ENCODE measurements at places on chromosomes 6 and 20. TPM values are rescaled to one million over a fixed set of nuclear protein-coding genes. Genes with fewer than 3 reads are reported as not detected.
A peak's percentile ranks its signal among the peaks of the same experiment; 100 is the strongest.

Gene FRK
- 0.02 TPM for total RNA-seq

- peak; percentile 54 for DNase-seq
These were observed 7.7 kb upstream of the PTPRA start for GRCh38 chr20:2865630-2866029.

- DNase-seq = no peak
These were observed 199.9 kb upstream of the PRDM1 start for GRCh38 chr6:105886066-105886813.

DNA sequence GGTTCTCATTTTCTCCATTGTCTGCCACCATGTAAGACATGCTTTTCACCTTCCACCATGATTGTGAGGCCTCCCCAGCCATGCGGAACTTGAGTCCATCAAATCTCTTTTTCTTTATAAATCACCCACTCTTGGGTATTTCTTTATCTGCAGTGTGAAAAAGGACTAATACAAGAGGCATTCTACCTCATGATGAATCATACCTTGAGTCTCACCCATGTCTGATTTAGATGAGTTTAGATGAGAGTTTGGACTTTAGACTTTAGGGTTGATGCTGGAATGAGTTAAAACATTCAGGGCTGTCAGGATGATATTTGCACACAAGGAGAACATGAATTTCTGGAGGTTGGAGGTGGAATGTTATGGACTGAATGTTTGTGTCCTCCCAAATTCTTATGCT lies 545.6 kb downstream of the C6orf118 start:
- no peak for DNase-seq

- DNase-seq = no peak
These were observed 13.4 kb downstream of the KIAA1755 start for GRCh38 chr20:38247166-38247509.

Gene CHRNA4
- not detected for total RNA-seq

- DNase-seq = no peak
These were observed 7.7 kb upstream of the HTR1B start for GRCh38 chr6:77470983-77471382.

GRCh38 chr6:7996538-7997111 lies 67.6 kb downstream of the BLOC1S5 start:
- DNase-seq = no peak

- DNase-seq = no peak
These were observed 11.0 kb upstream of the ASCC3 start for GRCh38 chr6:100892116-100892515.

- no peak for DNase-seq
These were observed 225.3 kb upstream of the EPHA7 start for GRCh38 chr6:93644611-93645010.

Gene ATF6B
- 142 TPM for total RNA-seq

Gene GHRH
- not detected for total RNA-seq

- no peak for DNase-seq
These were observed 55.0 kb downstream of the SOX4 start for GRCh38 chr6:21648475-21649050.

- no peak for DNase-seq
These were observed 39.8 kb upstream of the CAP2 start for GRCh38 chr6:17353440-17354175.

- DNase-seq = no peak
These were observed 391.6 kb downstream of the PLCB1 start for GRCh38 chr20:8523684-8524083.

GRCh38 chr6:93731306-93731705 lies 311.9 kb upstream of the EPHA7 start:
- no peak for DNase-seq

Gene LBP
- total RNA-seq = not detected

DNA sequence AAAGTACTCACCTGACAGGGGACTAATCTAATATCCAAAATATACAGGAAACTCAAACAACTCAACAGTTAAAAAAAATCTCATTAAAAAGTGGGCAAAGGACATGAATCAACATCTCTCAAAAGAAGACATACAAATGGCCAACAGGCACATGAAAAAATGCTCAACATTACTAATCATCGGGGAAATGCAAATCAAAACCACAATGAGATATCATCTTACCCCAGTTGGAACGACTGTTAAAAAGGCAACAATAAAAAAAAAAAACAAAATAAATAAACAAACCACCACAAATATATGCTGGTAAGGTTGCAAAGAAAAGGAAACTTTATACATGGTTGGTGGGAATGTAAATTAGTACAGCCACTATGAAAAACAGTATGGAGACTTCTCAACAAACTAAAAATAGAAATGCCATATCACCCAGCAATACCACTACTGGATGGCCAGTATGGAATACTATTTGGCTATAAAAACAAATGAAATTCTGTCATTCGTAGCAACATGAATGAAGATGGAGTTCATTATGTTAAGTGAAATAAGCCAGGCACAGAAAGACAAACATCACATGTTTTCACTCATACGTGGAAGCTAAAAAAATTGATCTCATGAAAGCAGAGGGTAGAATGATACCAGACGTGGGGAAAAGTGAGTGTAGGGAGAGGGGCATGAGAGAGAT lies 6.6 kb downstream of the SIRPB2 start:
- DNase-seq = no peak

- no peak for DNase-seq
These were observed 21.1 kb downstream of the PDRG1 start for GRCh38 chr20:31930779-31931178.

Gene SIGLEC1
- total RNA-seq = 1.3 TPM

Gene FOXC1
- total RNA-seq = not detected

Gene FOXS1
- not detected for total RNA-seq

GRCh38 chr6:1777921-1778685 lies 168.4 kb downstream of the FOXC1 start:
- DNase-seq = no peak

DNA sequence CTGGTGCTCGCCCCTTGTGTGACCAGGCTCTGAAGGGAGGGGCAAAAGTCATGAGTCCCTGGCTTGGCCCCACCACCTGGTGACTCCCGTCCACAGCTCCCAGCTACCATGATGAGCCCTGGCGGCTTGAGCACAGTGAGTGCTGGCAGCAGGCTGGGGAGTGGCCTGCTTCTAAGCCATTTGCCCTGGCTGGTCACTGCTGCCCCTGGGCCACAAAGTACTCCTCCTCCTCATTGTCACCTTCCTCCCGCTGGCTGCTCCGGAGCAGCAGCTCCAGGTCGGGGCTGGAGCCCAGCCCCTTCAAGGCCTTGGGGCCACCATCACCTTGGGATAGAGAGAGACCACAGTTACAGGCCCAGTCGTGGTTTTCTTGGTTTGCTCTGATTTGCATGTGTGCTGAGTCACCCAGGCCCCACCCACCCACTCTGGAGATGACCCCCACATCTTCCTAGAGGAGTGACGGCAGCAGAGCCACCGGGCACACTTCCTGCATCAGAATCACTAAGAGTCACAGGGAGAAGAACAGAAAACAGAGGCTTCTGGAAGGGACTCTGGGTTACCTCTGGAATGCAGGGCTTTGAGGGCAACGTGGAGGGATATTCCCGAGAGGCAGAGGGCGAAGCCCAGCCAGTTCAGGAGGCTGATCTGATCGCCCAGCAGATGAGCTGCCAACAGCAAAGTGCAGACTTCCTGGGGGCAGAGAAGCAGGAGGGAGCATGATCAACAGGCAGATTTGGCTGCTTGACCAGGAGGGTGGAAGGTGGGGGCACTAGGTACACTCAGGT lies 42.1 kb upstream of the CDH22 start:
- no peak for DNase-seq

Gene KIAA1755
- total RNA-seq = not detected

GRCh38 chr6:170522565-170523183 lies 30.4 kb downstream of the PSMB1 start:
- no peak for DNase-seq

DNA sequence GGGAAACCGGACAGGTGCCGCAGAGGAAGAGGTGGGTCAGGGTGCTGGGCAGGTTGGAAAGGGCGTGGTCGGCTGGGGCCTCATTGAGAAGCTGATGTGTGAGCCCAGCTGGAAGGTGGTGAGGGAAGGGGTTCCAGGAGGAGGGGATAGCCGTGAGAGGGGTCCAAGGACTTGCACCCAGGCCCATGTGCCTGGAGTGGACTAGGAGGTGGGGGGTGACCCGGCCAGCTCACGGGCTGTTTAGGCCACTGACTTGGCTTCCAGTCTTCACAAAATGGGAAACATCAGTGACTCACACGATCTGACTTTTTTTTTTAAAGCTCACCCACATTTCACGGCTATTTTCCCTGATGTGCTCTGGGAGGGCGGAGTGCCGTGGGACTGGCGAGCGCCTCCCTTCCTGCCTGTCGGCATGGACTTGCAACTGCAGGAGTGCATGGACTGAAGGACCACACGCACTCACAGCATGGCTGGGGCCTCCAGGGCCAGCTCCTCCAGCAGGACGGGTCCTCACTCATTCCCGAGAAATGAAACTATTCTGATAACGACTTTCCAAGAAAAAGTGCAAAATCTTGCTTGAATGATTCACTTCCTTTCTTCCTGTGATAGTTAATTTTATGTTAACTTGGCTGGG lies 13.5 kb upstream of the PDE10A start:
- no peak for DNase-seq

DNA sequence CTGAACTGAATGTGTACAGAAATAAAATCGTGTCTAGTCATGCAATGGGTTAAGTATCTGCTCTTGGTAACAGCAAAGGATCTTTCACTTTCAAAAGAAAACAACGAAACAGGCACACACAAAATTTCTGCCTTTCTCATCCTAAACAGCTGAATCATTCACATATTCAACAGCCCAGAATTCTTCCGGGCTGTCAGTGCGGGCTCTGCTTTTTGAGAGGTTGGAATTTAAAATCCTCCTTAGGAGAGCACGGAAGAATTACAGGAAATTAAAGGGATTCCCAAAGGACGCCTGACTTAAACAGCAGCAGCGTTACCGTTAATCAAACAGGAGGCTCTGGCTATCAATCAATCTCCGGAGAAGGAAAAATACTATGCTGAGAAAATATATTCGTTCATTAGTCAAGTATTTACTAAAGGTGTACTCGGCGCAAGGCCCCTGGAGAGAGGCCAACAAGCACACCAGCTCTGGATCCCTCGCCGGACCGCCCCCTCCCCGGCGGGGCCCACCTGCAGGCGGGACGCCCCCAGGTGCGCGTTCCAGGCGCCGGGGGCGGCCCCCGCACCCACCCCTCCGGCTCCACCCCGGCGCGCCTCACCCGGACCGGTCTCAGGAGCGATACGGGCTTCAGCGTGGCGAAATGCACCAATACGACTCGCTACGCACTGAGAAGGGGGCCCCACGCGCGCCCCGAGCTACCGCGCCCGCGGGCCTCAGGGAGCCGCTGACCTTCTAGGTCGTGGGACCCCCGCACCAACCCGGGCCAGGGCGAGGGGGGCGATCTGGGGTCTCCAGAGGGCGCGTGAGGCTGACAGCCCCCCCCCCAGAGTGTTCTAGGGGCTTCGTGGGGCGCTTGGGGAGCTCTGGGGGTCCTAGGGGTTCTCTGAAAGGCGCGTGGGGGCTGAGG lies 1.0 kb downstream of the NAPB start:
- peak; percentile 29 for DNase-seq

DNA sequence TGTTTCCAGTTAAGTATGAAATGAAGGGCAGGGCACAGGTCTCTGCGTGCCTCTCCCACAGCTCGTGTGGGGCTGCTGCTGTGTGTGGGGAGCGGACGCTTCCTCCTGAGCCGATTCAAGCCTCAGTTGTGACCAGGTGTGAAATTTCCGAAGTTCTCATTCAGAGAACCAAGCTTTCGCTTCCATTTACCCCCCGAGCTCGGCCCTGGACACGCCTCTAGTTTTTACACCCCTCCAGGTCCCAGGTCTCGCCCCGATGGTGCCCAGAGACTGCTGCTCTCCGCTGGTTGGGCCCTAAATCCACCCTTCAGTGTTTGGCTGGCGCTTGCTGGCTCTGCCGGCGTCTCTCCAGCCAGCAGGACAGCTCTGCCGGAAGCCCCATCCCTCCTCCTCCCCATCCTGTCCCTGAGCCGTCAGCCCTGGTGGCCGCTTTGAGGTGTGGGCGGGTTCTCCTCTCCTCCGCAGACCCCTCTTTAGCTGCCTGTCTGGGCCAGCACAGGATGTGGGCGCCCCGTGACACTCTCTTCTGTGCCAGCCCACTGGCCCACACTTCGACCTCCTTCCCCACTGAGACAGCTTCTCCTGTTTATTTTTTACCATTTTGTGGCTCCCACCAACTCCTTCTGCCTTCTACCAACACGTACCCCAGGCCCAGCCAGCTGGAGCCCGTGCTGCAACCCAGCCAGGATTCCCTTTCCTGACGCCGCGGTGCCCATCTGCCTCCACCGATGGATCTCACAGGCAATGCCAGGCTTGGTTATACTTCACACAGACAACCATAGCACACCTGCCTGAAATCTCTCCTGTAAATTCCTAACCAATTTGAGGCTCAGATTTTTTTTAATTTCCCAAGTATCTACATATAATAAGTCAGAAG lies 142.8 kb downstream of the DLL1 start:
- DNase-seq = peak; percentile 51

- DNase-seq = no peak
These were observed 212.3 kb upstream of the ZNF217 start for GRCh38 chr20:53805895-53806384.

DNA sequence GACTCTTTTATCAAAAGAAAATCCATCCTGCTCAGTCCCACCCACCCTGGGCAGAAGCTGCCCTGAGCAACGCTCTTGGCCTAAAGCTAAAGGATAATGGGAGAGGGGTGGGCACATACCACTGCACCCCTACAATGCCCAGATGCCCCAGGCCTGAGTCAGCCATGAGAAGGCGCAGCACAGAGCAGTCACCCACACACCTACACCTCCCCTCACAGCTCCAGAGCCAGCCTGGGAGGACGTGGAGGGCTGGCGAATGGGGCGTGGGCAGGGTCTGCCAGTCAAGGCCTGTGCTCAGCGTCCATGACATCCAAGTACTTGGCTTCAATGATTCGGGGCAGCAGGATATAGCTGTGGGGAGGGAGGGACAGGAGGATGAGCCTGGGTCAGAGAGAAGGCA lies 11.5 kb downstream of the SLC4A11 start:
- no peak for DNase-seq

DNA sequence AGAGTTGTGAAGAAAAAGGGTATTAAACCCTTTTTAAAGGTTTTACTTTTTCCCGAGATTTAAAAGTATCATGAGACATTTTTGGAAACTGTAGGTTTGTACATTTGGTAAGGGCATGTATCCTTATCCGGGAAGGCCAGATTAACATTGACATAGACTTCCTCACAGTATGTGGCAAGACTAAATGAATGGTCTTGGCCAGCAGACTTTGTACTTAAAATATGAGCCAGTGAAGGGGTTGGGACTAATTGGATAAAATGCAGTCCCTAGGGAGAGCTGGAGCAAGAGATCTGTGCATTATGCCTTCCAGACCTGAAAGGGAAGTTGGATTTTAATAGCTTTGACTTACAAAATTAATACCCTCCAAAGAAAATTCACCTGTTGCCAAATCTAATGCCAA lies 60.4 kb upstream of the CCN2 start:
- no peak for DNase-seq

DNA sequence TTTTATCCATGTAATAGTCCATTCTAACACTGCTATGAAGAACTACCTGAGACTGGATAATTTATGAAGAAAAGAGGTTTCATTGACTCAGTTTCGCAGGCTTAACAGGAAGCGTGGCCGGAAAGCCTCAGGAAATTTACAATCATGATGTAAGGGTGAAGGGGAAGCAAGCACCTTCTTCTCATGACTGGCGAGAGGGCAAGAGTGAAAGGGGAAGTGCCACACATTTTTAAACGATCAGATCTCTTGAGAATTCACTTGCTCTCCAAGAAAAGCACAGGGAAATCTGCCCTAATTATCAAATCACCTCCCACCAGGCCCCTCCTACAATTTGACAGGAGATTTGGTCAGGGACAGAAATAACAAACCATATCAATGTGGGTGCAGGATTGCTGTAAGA lies 859.7 kb downstream of the EPHA7 start:
- no peak for DNase-seq
